ENCODE measurements at places on chromosomes 13 and 19. TPM values are rescaled to one million over a fixed set of nuclear protein-coding genes. Genes with fewer than 3 reads are reported as not detected.

GRCh38 chr19:6887316-6887715, at the start of gene ADGRE1:
ADGRE1 (plus strand) TSS chr19:6887579; CDS start chr19:6887609, 30 bp downstream.
- no peak for DNase-seq

- DNase-seq: no peak
These were observed 2.8 kb downstream of the GRIN2D start for GRCh38 chr19:48396016-48396823.

DNA sequence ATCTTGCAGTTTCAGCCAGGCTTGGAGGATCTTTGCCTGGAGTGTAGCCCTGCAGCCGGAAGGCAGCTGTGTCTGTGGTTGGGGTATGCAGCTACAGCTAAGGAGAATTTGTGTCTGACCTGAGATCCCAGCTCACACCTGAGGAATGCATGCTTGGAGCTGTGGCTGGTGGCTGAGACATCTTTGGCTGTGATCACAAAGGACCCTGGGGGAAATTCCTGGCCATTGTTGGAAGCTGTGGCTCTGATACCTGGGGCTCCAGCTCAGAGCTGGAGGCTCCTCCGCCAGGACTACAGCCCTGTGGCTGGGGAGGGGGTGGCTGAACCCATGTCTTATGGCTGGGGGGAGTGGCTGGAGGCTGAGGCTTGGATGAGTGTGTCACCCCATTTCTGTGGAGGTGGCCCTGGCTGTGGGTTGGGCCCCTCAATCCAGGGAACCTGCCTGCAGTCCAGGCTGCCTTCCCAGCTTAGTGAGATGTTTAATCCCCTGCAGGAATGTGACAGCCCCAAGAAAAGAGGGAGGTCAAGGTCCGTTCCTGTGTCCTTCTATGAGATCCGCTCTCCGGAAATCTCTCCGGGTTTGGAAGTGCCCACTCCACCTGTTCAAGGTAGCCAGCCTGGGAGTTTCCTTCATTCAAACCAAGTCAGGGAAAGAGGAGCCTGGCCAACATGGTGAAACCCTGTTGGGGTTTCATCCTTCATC, 27.6 kb downstream of the ARHGEF18 start:
- DNase-seq: no peak

- DNase-seq: no peak
These were observed 80.9 kb upstream of the DOCK9 start for GRCh38 chr13:99058527-99059495.

DNA sequence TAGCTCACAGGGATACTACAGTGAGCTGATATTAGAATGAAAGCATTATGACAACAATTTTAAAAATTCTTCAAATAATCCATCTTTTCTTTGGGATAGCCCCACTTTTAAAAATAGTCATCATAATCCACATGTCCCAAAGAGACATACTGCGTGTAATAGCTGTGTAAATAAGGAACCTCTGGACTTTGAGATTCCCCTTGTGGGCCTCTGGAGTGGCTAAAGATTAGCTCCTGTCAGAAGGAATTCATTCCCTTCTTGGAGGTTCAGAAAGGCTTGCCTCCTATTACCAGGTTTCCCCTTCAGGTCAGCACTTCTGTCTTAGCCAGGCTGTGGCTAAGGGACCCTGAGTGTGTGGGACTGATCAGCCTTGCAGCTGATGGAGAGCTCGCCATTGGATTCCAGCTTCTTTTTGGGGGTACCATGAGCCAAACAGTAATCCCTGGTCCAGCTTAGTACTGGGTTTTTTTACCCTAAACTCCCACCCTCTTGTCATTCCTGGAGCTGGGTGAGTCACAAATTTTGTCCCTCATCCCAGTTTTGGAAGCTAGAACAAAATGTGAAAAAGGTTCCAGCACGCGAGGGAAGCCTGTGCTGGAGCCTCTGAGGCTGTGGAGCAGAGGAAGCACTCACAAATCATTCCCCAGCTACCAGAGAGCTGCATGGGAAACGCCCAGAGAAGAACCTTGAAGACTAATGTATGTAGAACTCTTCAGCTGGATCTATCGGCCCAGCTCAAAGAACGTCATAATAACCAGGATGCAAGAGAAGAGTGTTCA, 96.7 kb downstream of the RNASEH2B start:
- DNase-seq: no peak

DNA sequence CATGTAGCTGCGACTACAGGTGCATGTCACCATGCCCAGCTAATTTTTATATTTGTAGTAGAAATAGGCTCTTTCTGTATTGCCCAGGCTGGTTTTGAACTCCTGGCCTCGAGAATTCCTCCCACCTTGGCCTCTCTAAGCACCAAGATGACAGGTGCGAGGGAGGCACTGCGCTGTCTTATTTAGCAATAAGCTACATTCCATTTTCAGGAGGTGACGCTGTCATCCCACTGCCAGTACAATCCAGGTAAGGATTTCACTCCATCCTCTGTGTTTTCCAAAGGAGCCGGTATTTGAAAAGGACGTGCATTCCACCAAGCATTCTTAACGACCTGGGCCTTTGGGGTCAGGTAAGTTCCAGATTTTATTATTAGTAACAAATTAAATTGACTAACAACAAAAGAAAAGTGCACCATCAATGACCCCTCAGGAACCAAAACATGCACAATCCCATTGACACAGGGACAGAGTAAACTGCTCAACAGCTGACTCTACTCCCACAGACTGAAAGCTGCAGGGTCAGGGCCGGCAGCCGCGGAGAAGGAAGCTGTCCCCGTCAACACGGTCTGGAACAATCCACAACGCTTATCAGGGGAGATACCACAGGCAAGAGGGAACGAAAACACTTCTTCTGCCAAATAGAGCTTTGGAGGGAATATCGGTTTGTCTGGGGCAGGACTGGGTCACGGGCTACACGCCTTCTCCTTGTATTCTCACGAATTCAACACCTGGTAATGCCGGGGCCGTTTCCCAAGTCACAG, 82.8 kb downstream of the INSR start:
- DNase-seq: no peak

DNA sequence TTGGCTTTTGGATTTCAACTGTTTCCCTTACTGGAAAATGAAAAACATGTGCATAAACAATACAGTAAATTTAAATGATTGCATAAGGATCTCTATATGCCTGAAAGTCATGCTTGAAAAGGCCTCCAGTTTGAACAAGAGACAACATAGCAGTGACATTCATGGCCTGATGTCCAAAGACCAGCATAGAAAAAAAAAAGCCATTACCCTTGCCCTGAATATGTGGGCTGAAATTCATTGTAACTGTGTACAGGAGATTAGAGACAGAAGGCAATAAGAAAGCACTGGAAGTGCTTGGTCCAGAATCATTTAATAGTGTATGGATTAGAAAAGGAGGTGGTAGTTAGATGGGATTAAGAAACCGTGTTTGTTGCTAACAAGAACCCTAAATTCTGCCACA, 15.4 kb downstream of the MIR17HG start:
- DNase-seq: no peak

DNA sequence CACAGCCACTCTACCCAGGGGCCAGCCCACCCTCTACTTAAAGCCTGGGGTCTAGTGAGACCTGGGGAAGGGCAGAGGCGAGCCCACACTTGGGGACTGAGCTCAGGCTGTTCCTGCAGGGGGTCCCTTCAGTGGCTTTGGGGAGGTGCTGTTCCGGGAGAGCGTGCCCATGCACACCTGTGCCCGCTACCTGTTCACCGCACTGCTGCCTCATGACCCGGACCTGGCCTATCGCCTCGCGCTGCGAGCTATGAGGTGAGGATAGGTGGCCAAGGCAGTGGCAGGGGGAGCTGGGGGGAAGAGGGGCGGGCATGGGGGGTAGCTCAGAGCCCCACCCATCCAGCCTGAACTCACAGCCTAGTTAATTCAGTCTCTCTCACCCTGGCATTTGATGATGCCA, 24.0 kb downstream of the ZSWIM4 start:
- no peak for DNase-seq

- DNase-seq: no peak
These were observed 243.4 kb upstream of the SPRY2 start for GRCh38 chr13:80584306-80584705.

GRCh38 chr19:50482271-50482855, 5.7 kb upstream of the GARIN5A start:
- no peak for DNase-seq

The KLK4 gene
- not detected for polyA plus RNA-seq

The OR7D2 gene
- 0.14 TPM for polyA plus RNA-seq

The LSM14A gene
- 174 TPM for polyA plus RNA-seq

The FXYD7 gene
- 0.53 TPM for polyA plus RNA-seq

The ATP4A gene
- not detected for polyA plus RNA-seq
